ENCODE measurements at places on chromosomes 6 and 20.

DNA sequence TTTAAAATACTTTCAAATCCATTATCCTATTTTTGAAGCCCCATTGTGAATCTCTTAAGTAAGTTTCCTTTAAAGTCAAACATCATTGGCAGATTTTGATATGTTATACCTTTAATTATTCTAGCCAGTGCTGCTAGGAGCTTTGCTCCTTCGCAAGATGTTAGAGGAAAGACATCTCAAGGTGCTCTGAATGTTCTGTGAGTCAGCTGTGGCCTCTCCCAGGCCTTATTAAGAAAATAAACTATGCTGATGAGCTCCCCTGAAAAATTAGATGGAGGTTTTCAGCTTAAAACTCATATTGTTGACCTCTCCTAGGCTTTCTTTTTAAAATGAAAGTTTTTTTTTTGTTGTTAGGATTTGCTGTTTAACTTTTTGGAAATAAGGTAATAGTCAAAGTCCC lies 57.3 kb downstream of the TRAF3IP2 start:
- no peaks in the 10 kb centered on the region for H3K27me3 ChIP-seq
- H3K36me3 ChIP-seq = no peaks in the 10 kb centered on the region
- peaks cover 26% of the 10 kb centered on the region for H3K4me1 ChIP-seq
- no peak for DNase-seq
- H3K27ac ChIP-seq = no peak overlapping the region
- H3K4me3 ChIP-seq = no peak overlapping the region

DNA sequence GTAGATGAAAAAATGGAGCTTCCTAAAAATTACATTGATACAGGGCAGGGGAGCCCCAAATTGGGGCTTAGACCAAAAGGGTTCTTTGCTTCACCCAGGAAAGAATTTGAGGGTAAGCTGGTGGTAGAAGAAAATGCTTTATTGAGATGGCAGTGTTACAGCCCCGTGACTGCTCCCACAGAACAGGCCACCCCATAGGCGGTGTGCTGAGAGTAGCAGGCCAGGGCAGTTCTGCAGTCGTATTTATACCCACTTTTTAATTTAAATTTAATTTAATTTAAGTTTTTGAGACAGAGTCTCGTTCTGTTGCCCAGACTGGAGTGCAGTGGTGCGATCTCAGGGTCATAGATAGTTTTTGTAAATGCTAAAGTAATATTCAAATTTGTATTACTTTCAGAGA lies 265.0 kb downstream of the CDH26 start:
- H3K27me3 ChIP-seq = no peaks in the 10 kb centered on the region
- H3K36me3 ChIP-seq = no peaks in the 10 kb centered on the region
- no peak overlapping the region for H3K27ac ChIP-seq
- DNase-seq = no peak
- H3K4me3 ChIP-seq = no peak overlapping the region

DNA sequence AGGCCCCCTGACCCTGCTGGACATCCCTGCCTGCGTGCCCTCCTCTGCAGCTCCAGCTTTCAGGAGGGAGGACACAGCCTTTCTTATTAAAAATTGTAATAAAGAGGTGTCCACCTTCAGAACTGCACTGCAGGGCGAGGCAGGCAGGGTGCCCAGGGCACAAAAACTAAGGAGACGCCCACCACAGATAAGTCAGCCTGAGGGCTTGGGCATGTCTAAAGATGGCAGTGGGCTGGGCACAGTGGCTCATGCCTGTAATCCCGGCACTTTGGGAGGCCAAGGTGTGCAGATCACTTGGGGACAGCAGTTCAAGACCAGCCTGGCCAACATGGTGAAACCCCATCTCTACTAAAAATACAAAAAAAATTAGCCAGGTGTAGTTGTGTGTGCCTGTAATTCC lies 7.0 kb upstream of the C20orf144 start:
- peaks cover 14% of the 10 kb centered on the region for H3K36me3 ChIP-seq
- H3K27ac ChIP-seq = no peak overlapping the region
- DNase-seq = no peak
- H3K4me1 ChIP-seq = peaks cover 2% of the 10 kb centered on the region

GRCh38 chr20:61126369-61127195 lies 125.5 kb upstream of the CDH4 start:
- no peaks in the 10 kb centered on the region for H3K36me3 ChIP-seq
- H3K4me1 ChIP-seq = peaks cover 4% of the 10 kb centered on the region
- no peak overlapping the region for H3K4me3 ChIP-seq
- H3K27me3 ChIP-seq = peaks cover under 1% of the 10 kb centered on the region
- H3K27ac ChIP-seq = no peak overlapping the region
- DNase-seq = no peak

DNA sequence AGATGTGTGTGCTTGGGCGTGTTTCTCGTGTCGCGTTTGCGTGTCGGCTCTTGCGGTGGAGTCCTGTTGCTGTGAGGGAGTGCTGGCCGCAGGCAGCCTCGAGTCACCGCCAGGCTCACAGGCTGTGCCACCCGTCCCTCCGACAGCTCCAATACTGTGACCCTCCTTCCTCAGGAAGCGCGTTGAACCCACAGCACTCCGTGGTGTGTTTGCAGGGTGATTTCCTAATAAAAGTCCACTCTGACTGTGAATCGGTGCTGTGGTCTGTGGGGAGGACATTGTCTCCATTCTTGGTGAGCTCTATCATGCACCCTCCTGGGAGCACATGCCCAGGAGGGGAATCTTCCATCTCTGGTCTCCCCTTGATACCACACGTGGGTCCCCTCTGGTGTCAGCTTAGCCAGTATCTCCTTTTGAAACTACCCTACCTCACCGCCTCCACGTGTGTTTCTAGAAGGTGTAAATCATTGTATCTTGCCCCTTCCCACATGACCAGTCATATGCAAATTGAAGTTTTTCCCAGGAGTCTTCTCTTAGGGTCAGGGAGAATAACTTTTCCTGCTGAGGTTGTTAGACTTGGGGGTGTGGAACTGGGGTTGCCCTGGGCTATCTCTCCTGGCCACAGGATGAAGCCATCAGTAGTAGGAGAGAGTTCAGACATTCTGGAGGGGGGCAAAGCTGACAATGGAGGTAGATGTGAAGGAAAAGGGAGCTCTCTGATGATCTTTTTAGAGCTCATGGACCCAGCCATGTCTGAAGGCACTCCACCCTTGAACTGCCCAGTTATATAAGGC lies 13.3 kb upstream of the PCMTD2 start:
- peaks cover 3% of the 10 kb centered on the region for H3K4me1 ChIP-seq
- no peak overlapping the region for H3K4me3 ChIP-seq

DNA sequence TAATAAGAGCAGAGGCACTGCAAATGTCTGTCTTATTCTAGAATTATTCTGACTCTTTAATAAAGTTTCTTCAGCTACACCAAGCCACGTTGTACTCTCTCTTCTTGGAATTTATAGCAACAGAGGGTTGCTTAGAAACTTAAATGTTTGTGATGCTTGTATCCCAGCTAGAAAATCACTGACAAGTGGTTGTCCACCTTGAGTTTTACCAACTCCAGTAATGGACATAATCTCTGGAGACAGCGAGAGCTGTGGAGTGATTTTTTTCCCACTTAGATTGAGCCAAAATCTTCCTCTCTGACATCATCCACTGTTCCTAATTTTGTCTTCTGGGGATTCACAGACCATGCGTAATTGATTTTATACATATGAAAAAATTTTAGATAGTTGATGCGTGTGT lies 8.0 kb downstream of the ECT2L start:
- DNase-seq = no peak
- no peak overlapping the region for H3K4me3 ChIP-seq
- H3K4me1 ChIP-seq = no peaks in the 10 kb centered on the region
- no peaks in the 10 kb centered on the region for H3K27me3 ChIP-seq
- no peaks in the 10 kb centered on the region for H3K36me3 ChIP-seq

GRCh38 chr6:105779110-105779509 lies 307.0 kb upstream of the PRDM1 start:
- DNase-seq = no peak
- no peaks in the 10 kb centered on the region for H3K4me1 ChIP-seq
- H3K27ac ChIP-seq = no peak overlapping the region
- no peaks in the 10 kb centered on the region for H3K27me3 ChIP-seq
- no peaks in the 10 kb centered on the region for H3K36me3 ChIP-seq

DNA sequence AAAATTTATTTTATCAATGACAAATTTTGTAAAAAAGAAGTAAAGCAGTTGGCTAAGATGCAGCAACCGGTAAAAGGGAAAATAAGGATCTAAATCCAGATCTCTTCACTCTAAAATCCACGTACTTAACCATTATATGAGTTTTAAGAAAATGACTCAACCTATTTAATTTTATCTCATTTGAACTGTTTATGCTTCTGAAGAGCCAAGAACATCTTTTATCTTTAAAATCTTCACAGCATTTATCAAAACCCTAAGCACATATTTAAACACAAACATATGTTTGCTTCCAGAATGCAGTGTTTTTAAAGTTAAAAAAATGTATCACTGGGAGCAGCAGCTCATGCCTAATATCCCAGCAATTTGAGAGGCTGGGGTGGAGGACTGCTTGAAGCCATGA lies 339.2 kb downstream of the NKAIN2 start:
- no peak overlapping the region for H3K4me3 ChIP-seq
- peaks cover 3% of the 10 kb centered on the region for H3K4me1 ChIP-seq
- no peak for DNase-seq
- H3K27ac ChIP-seq = no peak overlapping the region
- no peaks in the 10 kb centered on the region for H3K27me3 ChIP-seq

DNA sequence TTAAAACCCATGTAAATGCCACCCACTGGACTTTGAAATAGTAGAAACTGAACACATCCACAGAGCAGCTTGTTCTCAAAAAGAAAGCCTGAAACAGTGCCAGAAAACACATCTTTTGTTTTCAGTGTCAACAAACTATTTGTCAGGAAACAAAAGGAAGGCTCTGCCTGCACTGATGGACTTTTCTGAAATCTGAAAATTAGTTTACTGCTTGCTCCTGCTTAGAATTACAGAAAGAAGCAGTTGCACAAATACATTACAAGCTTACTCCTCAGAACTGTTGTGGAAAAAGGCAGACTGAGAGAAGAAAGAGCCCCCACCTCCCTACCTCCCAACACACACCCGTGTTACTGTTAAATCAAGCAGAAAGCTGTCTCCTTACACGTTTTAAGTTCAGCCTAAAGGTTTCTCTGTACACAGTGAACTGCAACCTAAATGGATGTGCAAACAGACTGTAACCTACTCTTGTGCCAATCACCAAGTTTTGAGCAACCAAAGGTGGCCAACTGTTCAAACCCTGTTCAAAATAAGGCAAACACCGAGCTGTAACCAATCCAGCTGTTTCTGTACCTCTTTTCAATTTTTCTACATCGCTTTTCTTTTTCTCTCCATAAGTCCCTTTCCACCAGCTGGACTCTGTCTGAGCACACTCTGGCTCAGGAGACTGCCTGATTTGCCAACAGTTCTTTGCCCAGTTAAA lies 43.7 kb downstream of the FRK start:
- no peaks in the 10 kb centered on the region for H3K27me3 ChIP-seq
- H3K27ac ChIP-seq = no peak overlapping the region
- H3K4me1 ChIP-seq = no peaks in the 10 kb centered on the region
- no peak for DNase-seq
- H3K36me3 ChIP-seq = no peaks in the 10 kb centered on the region
- H3K4me3 ChIP-seq = no peak overlapping the region

- H3K4me3 ChIP-seq = no peak overlapping the region
- peaks cover 11% of the 10 kb centered on the region for H3K4me1 ChIP-seq
- peaks cover 3% of the 10 kb centered on the region for H3K27me3 ChIP-seq
- H3K27ac ChIP-seq = no peak overlapping the region
These were observed 27.8 kb upstream of the GATA5 start for GRCh38 chr20:62503401-62504178.

DNA sequence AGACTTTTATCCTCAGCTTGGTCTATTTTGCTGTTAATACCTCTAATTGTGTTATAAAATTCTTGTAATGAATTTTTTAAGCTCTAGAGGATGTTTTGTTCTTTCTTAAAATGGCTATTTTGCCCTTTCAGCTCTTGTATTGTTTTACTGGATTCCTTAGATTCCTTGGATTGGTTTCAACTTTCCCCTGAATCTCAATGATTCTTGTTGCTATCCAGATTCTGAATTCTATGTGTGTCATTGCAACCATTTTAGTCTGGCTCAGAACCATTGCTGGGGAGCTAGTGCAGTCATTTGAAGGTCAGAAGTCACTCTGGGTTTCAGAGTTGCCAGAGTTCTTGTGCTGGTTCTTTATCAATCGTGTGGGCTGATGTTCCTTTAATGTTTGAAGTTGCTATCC lies 37.1 kb downstream of the OTOR start:
- peaks cover 3% of the 10 kb centered on the region for H3K4me1 ChIP-seq
- DNase-seq = no peak
- H3K27me3 ChIP-seq = no peaks in the 10 kb centered on the region
- H3K27ac ChIP-seq = no peak overlapping the region
- H3K4me3 ChIP-seq = no peak overlapping the region

Measured in neuronal stem cell (in vitro differentiated cells).